ENCODE measurements at places on chromosomes 3 and 15.

GRCh38 chr3:46466273-46466672 lies 1.6 kb upstream of the LTF start:
- DNase-seq, result peak; percentile 51

GRCh38 chr15:85475317-85475701 lies 94.9 kb downstream of the AKAP13 start:
- DNase-seq, result no peak

DNA sequence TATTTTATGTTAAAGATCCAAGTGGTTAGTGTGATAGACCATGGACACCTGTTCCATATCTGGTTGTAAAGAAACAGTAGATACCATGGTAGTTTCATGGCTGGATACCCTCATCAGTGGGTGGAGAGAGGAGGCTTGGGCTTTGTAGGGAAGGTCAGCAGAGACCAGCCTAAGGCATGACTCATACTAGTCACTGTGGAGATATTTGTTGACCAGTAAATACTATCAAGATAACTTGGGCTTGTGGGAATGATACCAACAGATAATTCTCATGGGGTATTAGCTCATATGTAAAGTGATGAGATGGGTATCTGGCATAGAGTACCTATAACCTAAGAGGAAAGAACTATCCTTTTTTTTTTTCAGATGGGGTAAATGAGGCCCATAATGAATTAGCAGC lies 354.5 kb downstream of the CACNA2D3 start:
- DNase-seq, result no peak

DNA sequence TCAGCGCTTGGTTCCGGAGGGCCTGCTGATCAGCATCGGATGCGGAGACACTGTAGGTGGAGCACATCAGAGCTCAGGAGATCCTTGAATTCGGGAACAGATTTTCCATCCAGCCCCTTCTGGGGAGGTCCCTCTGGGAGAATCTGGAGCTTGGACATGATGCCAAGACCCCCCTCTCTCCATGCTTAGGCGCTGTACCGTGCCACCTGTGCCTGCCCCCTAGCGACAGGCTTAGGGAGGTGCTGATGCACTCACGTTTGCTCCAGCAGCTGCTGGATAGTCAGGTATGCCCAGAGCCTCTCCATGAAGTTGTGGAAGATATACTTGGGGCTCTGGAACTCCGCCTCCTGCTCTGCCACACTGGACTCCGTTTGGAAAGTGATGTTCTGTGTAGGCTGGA lies 9.7 kb downstream of the ITIH4 start:
- DNase-seq, result no peak

DNA sequence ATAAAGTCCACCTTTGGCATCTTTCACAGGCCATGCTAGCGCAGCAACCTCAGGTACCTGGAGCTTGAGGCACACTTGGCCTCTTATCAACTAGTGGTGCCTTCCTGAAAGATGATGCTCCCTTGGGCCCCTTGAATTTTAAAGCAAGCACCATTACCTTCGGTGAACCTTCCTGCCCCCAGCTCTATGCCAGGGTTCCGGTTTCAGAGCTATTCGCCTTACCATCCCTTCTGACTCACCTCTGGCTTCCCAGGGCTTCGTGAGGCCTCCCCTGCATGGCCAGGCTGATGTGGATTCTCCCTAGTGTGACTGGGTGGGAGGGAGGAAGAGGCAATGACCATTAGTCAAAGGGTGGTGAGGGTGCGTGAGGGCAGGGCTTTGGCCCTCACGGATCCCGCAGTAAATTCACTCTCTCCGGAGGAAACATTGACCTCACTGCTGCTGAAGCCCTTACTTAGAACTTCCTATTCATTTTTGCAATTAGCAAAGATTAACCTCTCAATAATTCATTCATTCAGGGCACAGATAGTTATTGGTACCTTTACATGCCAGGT lies 16.3 kb downstream of the BHLHE40 start:
- peak; percentile 65 for DNase-seq

DNA sequence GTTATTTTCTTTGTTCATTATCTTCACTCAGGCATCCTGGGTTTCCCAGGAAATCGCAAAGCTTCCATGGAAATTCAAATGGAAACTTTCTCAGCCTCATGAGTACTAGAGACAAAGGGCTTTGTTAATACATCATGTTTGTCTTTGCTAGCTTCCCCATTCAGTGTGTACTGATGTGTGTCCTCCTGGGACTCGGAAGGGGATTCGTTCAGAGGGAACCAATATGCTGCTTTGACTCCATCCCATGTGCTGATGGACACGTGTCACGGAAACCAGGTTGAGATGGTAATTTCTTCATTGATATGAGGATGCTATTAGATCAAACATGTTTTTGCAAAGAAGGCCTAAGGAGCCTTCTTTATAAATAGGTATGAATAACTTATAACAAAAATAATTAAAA lies 87.0 kb upstream of the KCNAB1 start:
- no peak for DNase-seq

DNA sequence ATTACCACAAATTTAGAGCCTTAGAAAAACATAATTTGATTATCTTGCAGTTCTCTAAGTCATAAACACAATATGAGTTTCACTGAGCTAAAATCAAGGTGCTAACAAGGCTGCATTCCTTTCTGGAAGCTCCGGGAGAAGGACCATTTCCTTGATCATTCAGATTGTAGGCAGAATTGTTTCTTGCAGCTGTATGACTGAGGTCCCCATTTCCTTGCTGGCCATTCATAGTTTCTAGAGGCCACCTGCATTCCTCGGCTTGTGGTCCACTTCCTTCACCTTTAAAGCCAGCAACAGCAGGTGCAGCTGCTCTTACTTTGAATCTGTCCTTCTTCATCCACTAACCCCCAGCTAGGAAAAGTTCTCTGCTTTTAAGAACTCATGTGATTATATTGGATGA lies 58.7 kb downstream of the IFT80 start:
- no peak for DNase-seq

- no peak for DNase-seq
Observed at GRCh38 chr3:174821477-174821876, 37.7 kb upstream of the NAALADL2 start.

DNA sequence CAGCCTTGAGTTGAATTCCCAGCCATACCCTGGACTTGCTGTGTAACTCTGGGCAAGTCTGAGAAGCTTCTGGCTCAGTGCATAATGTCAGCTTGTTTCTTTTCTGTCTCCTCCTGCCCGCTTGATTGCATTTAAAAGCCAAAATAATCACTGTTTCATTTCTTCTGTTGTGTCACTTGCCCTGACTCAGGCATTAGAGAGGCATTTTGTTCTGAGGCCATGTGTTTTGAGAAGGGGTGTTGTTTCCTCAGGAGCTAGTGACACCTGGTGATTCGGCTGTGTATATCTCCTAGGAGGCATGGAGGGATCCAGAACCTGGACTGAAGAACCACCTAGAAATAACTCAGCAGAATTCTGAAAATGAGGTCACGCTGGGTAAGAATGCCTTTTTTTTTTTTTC lies 16.0 kb downstream of the WDR73 start:
- DNase-seq, result no peak

DNA sequence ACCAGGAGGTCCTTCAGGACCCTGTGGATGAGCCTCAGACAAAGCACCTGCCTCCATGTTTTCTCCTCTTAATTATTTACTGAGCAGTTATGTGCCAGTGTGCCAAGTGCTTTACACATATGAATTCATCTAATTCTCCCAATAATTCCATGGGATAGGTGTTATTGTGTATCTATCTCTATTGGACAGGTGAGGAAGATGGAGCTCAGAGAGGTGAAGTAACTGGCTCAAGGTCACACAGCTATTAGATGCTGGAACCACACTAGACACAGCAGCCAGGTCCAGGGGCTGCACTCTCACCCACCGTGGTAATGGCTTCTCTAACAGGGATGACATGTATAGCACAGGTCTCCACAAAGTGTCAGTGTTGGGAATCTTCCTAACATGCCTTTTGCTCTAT lies 70.2 kb downstream of the TLE3 start:
- DNase-seq, result no peak

GRCh38 chr3:151976211-151977050 lies 103.0 kb downstream of the SUCNR1 start:
- DNase-seq, result no peak

GRCh38 chr3:177405191-177405672 lies 207.9 kb upstream of the TBL1XR1 start:
- DNase-seq, result no peak

GRCh38 chr3:32421185-32421584 lies 29.5 kb downstream of the CMTM7 start:
- DNase-seq, result no peak

- DNase-seq, result no peak
Observed at GRCh38 chr3:131363275-131363674, 18.3 kb upstream of the NUDT16 start.

GRCh38 chr3:55364421-55364820 lies 122.7 kb downstream of the WNT5A start:
- DNase-seq, result no peak

GRCh38 chr3:87359826-87360225 lies 83.4 kb upstream of the POU1F1 start:
- DNase-seq, result no peak

- no peak for DNase-seq
Observed at GRCh38 chr15:93073465-93073952, 15.5 kb downstream of the RGMA start.

GRCh38 chr15:55074431-55074830 lies 122.3 kb downstream of the RSL24D1 start:
- no peak for DNase-seq

DNA sequence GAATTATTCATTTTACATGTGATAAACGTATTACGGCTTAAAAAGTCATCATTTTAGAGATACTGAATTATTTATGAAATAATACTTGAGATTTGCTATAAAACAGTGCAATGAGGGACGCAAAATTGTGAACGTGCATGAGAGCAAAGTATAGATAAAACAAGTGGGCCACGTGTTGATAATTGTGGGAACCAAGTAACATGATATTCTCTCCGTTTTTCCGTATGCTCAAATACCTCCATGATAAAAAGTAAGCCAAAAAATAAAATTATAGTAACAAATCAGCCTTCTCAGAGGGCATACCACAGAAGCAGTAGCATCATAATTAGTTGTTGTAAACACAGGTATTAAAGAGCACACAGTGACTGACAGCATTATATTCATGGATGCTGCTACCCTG lies 42.6 kb downstream of the SFMBT1 start:
- no peak for DNase-seq

GRCh38 chr3:50602595-50603191 lies 8.9 kb downstream of the CISH start:
- DNase-seq, result no peak

- DNase-seq, result no peak
Observed at GRCh38 chr15:62841269-62841628, 201.3 kb upstream of the TPM1 start.

DNA sequence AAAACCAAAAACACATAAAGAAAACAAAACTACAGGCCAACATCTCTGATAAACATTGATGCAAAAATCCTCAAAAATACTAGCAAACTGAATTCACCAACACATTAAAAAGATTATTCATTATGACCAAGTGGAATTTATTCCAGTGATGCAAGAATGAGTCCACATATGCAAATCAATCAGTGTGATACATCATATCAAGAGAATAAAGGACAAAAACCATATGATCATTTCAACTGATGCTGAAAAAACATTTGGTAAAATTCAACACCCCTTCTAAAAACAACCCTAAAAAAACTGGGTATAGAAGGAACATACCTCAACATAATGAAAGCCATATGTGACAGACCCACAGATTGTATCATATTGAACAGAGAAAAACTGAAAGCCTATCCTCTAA lies 265.6 kb upstream of the DCBLD2 start:
- no peak for DNase-seq

Measured in ascending aorta (tissue), 2 donors.